ENCODE measurements at places on chromosomes 2 and 18.

GRCh38 chr18:44821924-44822323 lies 141.2 kb downstream of the SETBP1 start:
- DNase-seq, result no peak

DNA sequence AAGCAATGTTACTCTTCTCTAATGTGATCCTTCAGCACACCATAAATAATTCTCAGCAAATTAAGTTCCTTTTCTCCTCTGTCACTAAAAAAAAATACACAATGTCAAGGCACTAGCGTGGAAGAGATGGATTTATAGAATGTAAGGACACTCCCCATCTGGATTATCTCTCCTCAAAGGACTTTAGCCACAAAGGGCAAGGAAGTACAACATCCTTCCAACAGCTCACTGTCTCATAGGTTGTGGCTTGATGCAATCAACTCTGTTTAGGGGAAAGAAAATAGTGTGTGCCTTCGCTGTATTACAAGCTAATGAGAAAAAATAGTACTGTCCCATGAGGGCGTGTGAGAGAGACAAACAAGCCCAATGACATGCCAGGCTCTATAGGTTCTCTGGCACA lies 129.1 kb upstream of the DNMT3A start:
- no peak for DNase-seq

DNA sequence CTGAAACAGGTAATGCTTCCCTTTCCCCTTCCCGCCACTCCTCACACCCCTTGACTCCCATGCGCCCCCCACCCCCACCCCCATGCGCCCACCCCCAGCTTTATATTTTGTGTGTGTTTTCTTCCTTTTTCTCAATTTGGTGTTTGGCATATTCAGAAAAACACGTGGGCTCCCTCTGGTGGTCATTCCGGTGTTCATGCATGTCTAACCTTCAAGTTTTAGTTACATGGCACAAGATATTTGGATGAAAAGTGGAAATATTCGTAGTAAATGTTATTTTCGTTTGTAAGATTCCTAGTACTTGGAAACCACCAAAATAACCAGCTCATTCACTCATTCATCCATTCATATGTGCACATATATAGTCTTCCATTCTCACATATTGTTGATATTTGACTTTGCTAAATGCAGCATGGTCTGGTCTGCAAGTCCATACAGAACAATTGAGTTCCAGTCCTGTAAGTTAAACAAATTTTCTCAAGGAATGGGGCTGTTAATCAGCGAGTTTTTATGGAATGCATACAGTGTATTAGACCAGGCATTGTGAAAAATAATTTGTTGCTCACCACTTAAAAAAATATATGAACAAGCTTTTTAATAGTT lies 143.6 kb upstream of the MAP3K20 start:
- no peak for DNase-seq

GRCh38 chr2:100427627-100428258 lies 10.3 kb upstream of the CHST10 start:
- DNase-seq, result no peak

- no peak for DNase-seq
Observed at GRCh38 chr18:13618760-13619438, 107.5 kb downstream of the FAM210A start.

GRCh38 chr18:75544051-75544481 lies 116.6 kb upstream of the SMIM21 start:
- DNase-seq, result no peak

- no peak for DNase-seq
Observed at GRCh38 chr2:69993708-69994107, 32.3 kb upstream of the ASPRV1 start.

DNA sequence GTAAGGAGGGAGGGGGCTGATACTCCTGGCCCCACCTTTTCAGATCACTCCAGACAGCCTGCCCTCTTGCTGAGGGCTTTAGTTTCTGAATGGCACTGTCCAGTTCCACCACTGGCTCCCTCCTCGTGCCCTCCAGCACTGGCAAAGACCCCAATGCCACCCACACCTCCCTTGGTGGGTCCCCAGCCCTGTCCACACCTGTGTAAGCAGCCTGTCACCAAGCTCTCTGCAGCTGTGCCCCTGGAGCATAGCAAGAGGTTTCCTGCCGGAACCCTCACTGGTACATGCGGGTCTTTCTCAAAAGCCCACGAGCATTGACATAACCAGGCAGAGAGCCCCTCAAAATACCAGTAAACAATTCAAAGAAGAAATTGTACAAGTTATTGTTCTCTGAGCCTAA lies 17.6 kb upstream of the KIF1A start:
- DNase-seq, result no peak

GRCh38 chr18:63149302-63149587 lies 170.3 kb downstream of the BCL2 start:
- DNase-seq, result no peak

- DNase-seq, result no peak
Observed at GRCh38 chr2:164560181-164560792, 61.0 kb downstream of the GRB14 start.

Data from BJ (cell line).